Renal pelvis (tissue), 12 donors: ENCODE measurements at places on chromosomes 2 and 18.

- DNase-seq: no peak
Measured at GRCh38 chr2:111058264-111058663, 62.5 kb upstream of the BCL2L11 start.

- no peak for DNase-seq
Measured at GRCh38 chr2:129642526-129643043, 336.9 kb upstream of the RAB6C start.

GRCh38 chr2:18745431-18746272 lies 156.3 kb upstream of the NT5C1B start:
- no peak for DNase-seq

- no peak for DNase-seq
Measured at GRCh38 chr2:121071034-121071504, 213.9 kb downstream of the TFCP2L1 start.

- no peak for DNase-seq
Measured at GRCh38 chr2:28600181-28600580, 104.3 kb downstream of the PLB1 start.

DNA sequence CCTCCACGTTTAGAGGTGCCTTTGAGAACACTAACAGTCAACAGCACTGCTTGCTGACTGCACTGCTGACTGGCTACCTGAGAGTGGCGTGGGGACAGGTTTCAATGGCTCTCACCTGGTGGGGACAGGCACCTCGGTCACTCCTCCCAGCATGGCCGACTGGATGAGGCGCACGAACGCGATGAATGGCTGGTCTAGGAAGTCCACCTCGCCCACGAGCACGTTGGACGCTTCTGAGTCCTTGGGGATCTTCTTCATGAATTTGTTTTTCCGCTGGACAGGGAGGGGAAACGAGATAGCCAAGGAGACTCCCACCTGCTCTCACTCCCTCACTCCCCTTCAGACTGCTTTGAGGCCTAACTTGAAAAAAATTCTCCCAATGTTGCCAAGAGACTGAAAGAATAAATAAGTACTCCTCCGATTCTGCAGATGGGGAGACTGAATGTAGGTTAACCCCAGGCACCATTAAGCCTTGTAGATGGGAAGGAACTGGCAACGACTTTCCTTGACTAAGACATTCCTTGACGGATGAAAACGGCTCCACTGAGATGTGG lies 57.3 kb downstream of the MTHFD2 start:
- peak; percentile 21 for DNase-seq

DNA sequence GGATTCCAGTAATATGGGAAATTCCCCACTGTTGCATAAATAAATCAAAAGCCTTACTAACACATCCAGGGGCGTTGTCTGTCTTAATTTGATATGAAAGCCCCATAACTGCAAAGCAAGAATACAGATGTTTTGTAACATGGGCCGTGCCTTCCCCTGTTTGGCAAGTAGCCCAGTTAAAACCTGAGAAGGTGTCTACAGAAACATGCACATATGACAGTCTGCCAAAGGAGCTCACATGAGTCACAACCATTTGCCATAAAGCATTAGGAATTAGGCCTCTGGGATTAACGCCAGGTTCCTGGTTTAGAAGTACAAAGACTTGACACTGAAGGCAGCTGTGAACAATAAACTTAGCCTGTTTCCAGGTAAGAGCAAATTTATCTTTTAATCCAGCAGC lies 43.1 kb upstream of the LONRF2 start:
- DNase-seq: no peak

GRCh38 chr2:224284134-224284946 lies 117.6 kb downstream of the FAM124B start:
- no peak for DNase-seq

DNA sequence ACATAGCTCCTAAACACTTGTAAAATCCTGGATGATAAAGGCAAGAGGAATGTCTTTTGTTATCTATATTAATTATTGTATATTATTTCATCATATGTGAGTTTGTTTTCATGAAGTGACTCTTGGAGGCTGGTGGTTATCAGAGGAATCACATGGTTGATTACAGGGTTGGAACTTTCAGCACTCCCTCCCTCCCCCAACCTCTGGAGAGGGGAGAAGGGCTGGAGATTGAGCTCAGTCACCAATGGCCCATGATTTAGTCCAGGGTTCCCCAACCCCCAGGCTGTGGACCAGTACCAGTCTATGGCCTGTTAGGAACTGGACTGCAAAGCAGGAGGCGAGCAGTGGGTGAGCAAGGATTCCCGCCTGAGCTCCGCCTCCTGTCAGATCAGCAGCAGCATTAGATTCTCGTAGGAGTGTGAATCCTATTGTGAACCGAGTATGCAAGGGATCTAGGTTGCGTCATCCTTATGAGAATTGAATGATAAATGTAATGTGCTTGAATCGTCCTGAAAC lies 37.7 kb downstream of the FBXO48 start:
- DNase-seq: no peak

DNA sequence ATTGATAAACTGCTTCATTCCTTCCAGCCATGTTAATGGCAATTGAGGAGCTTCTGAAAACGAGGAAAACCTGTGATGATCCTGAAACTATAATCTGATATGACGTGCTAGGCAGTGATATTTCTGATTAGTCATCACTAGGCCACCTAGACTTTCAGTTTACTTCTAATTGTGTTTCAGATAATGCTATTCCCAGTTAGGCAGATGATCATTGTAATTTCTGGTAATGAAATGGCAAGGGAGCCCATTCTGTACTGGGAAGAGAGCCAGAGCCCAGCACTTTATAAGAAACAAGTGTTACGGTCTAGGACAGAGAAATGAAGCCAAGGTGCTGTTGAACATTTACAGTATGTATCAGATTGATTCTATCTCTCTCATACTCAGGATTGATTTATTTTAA lies 106.2 kb downstream of the CPO start:
- no peak for DNase-seq

- DNase-seq: no peak
Measured at GRCh38 chr18:26419746-26420145, 128.6 kb downstream of the KCTD1 start.

DNA sequence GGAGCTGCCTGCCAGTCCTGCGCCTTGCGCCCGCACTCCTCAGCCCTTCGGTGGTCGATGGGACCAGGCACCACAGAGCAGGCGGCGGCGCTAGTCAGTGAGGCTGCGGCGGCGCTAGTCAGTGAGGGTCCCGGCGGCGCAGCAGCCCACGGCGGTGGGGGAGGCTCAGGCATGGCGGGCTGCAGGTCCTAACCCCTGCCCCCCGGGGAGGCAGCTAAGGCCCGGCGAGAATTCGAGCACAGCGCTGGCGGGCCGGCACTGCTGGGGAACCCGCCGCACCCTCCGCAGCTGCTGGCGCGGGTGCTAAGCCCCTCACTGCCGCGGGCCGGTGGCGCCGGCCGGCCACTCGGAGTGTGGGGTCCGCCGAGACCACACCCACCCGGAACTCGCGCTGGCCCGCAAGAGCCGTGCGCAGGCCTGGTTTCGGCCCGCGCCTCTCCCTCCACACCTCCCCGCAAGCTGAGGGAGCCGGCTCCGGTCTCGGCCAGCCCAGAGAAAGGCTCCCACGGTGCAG lies 867.4 kb downstream of the DSC3 start:
- no peak for DNase-seq

DNA sequence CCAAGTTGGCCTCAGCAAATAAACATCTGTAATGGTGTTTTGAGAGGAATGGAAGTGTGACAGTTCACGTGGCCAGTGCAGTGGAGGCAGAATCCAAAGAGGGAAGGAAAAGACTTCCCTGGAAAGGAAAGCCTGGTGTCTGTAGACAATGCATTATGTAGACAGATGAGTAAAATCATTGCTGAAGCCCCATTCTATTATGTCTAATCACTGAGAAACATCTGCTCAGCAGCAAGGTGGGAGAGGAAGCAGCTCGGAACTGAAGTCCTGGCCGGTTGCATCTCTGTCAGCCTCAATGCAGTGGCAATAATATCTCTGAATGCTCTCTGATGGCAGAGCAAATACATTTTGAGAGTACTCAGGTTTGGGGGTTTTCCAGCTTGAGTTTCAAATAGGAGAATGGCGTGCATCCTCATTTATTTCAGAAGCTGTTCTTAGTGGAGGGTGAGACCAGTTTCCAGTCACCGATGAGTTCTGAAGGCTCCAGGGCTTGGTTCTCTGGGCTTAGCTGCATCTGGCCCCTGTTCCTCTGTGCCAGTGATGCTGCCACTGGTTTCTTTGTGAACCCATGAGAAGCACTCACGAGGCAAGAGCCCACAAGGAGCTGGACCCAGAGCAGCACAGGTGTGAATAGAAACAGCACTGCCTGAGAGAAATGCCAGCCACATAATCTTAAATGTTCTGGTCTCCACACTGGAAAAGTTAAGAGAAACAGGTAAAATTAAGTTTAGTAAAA lies 63.3 kb downstream of the RPIA start:
- DNase-seq: no peak

GRCh38 chr2:29347774-29348461 lies 232.7 kb downstream of the CLIP4 start:
- DNase-seq: no peak

- DNase-seq: no peak
Measured at GRCh38 chr18:35634323-35634722, 52.8 kb downstream of the GALNT1 start.

DNA sequence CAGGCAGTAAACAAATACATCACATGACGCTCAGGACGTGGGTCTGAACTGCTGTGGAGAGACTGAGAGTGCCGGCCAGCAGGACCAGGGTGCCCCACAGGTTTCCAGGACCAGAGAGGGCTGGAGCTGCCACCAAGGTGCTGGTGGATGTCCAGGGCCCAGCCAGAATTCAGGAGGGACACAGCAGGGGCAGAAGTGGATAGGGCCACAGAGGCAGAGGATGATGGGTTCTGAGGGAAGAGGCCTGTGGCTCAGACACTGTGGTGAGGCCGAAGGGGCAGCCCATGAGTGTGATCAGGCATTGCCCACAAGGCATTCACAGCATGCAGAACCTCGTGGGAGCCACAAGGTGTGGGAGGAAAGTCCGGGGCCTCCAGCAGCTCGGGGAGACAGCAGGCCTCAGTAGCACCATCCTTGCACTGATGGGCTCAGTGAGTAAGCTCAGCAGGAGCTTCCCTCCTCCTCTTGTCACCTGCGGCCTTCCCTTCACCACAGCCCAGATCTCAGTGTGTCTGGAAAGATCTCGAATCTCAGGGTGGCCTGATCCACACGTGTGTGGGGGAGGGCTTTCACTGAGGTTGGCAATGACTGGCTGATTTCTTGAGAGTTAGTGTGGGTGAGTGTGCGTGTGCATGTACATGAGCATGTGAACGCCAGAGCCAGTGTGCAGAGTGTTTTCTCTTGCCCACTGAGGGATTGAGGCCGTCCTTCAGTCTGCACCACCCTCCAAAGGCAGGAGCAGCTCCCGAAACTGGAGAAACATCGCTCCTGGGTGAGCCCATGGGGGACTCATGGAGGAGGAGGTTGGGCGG lies 181.8 kb upstream of the RAB6C start:
- no peak for DNase-seq

GRCh38 chr2:26704441-26704977 lies 12.0 kb downstream of the KCNK3 start:
- DNase-seq: no peak

GRCh38 chr2:45178359-45178758 lies 169.1 kb upstream of the SIX2 start:
- no peak for DNase-seq

DNA sequence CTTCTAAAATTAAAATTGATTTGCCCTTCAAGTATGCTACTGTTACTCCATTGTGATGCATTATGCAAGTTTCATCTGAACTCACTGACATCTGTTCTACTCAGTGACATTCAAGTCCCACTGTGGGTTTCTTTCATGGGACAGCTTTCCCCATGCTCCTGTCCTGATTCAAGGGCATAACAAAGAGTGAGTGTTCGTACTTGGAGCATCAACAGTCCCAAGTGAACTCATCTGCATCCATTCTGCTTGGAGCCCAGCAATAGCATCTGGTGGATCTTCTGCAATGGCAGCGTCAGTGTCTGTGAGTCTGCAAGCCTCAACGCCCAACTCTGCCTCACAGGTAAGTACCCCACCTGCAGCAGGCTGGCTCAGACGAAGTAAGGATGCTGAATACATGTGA lies 27.5 kb downstream of the BUB1 start:
- no peak for DNase-seq

- no peak for DNase-seq
Measured at GRCh38 chr18:5294113-5294456, 1.4 kb downstream of the ZBTB14 start.

GRCh38 chr2:237819231-237819630 lies 20.7 kb downstream of the RBM44 start:
- no peak for DNase-seq

DNA sequence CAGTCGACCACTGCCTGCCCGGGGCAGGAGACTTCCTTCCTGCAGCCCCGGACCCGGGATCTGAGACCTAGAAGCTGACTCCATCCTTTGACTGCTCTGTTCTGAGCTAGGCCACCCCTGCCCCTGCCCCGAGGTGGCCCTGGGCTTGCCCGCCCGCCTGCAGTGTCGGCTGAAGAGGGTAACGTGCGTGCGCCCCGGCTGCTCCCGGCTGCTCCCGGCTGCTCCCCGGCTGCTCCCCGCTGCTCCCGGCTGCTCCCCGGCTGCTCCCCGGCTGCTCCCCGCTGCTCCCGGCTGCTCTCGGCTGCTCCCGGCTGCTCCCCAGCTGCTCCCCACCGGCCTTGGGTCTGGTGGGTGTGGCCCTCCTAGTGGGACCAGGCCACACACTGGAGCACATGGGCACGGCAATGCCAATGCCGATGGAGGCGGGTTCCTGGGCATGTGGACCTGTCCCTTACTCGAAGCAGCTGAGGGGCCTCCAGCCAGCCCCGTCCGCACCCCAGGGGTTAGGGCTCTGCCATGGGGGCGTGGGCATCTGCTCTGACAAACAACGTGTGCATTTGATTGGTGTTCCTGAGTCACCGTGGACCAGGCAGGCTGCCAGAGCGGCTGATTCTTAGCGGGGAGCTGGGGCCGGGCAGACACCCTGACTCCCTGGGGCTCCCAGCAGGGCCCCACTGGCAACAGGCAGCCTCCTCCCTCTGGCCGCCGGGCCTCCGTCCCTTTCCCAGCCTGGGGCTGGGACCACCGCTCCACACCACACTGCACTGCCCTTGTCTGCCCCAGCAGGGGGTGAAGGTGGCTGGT lies 2.0 kb upstream of the GAL3ST2 start:
- DNase-seq: no peak

- no peak for DNase-seq
Measured at GRCh38 chr2:227376656-227377396, 2.3 kb downstream of the TM4SF20 start.
